Colonic mucosa (tissue), 4 donors: ENCODE measurements at places on chromosomes 4 and X. TPM values are rescaled to one million over a fixed set of nuclear protein-coding genes. Genes with fewer than 3 reads are reported as not detected.
A peak's percentile ranks its signal among the peaks of the same experiment; 100 is the strongest.

The HSFX2 gene
- not detected for total RNA-seq

GRCh38 chr4:5469151-5469775 lies 239.1 kb downstream of the EVC2 start:
- DNase-seq, result no peak

- peak; percentile 79 for DNase-seq
Measured at GRCh38 chrX:40169193-40170101, 71.7 kb upstream of the BCOR start.

- DNase-seq, result no peak
Measured at GRCh38 chrX:88284844-88285243, 462.2 kb upstream of the CPXCR1 start.
